Right lung (tissue), 10 donors: ENCODE measurements at places on chromosomes 12 and 14. TPM values are rescaled to one million over a fixed set of nuclear protein-coding genes. Genes with fewer than 3 reads are reported as not detected.

The MUCL1 gene
- polyA plus RNA-seq = not detected

The PPFIA2 gene
- polyA plus RNA-seq = 3.3 TPM

The B4GALNT1 gene
- polyA plus RNA-seq = 1.6 TPM

The CCDC184 gene
- 0.33 TPM for polyA plus RNA-seq

The CEBPE gene
- 0.18 TPM for polyA plus RNA-seq

The KRT72 gene
- 0.09 TPM for polyA plus RNA-seq

The RND1 gene
- polyA plus RNA-seq = 1.6 TPM

The SYNDIG1L gene
- 0.56 TPM for polyA plus RNA-seq

The EIF2S3B gene
- 3.8 TPM for polyA plus RNA-seq

The L2HGDH gene
- 5.8 TPM for polyA plus RNA-seq

The RFX4 gene
- polyA plus RNA-seq = not detected

The INHBC gene
- 0.29 TPM for polyA plus RNA-seq

- no peak for DNase-seq
Measured at GRCh38 chr14:75972801-75973421, 8.9 kb downstream of the TGFB3 start.

DNA sequence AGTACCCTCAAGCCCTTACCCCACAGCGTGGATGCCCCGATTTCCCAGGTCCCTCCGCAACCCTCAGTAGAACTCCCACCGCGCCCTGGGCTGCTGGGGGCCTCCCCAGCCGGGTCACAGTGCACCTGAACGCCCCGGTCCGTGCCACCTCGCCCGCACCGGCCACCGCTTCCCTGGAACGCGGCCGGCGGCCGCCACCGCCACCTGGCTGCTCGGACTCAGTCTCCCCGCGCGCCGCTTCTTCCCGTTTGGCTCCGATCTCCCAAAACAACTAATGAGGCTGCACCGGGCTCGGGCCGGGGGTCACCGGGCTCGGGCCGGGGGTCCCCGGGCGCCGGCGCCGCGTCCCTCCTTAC is 1.0 kb downstream of the ITPK1 start:
- DNase-seq = no peak

GRCh38 chr14:23396126-23396525 is 11.9 kb downstream of the MYH6 start:
- DNase-seq = no peak

- DNase-seq = no peak
Measured at GRCh38 chr12:99413751-99414150, 233.8 kb upstream of the GARIN6 start.

DNA sequence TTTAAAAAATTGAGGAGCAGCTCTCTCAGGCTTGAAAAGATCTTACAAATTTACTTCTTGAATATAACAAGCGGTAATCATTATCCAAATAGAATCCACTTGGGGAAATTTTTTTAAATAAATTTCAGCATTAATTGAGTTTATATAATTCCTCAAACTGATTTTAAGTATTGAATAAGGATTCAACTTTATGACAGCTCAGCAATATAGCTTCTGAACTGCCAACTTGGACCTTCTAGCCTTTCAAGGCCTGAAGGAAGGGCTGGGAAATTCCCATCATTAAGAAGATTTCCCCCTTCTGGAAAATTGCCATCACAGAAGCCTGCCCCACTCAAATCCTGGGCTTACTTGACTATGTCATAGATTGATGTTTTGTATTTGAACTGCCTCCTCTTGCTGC is 57.5 kb upstream of the GARIN2 start:
- DNase-seq = no peak

DNA sequence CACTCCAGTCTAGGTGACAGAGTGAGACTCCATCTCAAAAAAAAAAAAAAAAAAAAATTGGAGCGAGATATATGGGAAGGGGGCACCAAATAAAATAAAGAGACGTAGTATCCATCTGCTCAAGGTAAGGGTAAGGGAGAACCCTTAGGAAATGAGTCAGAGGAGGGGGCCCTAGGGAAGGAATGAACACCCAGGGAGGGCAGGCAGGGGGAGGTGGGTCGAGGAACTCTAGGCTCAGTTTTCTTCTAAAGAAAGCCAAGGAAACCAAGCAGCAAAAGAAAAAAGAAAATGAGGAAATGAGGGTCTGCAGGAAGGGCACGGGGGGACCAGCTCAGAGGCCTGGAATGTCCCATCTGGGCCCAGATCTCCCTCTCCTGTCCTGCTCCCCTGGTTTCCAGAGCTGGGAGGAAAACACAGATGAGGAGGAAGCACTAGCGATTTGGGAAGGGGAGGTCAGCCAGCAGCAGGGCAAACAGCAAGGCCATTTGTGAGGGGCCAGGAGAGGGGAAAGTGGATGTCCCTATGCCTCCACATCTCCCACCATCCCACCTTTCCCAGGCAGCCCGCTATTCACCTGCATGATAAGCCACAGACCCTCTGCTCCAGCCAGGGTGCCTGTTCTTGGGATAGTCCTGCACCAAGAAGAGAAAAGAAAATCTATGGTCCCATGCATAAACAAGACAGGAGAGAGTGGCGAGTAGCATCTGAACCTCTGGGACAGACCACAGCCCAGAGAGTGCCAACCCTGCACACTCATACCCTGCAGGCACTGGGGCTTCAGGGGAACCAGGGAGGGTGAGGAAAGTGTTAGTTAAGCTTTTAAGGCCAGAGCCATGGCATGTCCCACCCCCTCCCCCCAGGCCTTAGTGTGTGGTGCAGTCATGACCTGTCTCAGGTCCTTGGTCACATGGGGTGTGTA is 11.9 kb downstream of the SPRYD3 start:
- no peak for DNase-seq

DNA sequence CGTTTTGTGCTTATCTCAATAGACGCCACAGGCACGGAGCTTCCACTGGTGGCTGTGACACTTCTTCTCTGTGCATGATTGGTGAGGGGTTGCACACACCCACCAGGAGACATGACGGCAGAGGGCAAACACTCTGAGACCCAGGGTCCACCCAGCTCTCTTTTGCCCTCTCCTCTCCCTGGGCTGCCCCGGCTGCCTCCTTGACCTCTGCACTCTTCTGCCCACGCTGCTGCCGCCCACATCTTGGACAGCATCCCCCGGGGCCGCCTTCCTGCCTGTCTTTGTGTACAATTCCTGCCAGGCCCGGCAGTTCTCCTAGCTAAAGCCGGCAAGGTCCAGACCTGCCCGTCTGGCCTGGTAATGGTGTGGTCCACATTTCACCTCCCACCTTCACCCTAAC is 44.7 kb downstream of the DPF3 start:
- DNase-seq = no peak

- DNase-seq = no peak
Measured at GRCh38 chr12:125245581-125246557, 180.6 kb downstream of the AACS start.

GRCh38 chr12:16148938-16149337 is 128.5 kb downstream of the SLC15A5 start:
- no peak for DNase-seq

- DNase-seq = no peak
Measured at GRCh38 chr12:111578276-111578970, 20.7 kb downstream of the ATXN2 start.

DNA sequence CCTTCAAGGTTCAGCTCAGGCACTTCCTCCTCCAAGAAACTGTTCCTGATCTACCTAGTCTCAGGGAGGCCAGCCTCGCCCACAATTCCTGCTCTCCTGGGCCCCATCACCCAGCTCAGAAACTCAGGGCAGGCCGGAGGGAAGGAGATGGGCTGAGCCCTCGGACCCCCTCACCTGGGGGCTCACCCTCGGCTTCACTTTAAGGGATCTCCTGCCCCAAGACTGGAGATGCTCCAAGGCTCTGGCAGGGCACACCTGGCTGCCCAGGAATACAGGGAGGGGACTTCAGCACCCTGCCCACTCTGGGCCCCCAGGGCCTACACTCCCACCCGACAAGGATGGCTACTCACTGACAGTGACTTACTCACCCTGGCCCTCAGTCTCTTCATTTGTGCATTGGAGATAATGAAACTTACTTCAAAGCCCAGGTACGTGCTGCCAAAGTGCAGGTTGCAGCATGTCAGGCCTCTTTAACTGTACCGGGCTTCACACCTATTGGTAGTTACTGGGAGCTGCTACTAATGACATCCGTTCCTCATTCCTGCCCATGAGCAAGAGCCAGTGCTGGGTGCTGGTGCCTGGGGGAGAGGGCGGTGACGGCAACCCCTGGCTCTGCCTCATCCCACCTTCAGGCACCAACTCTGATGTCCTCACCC is 21.0 kb upstream of the PPP1R13B start:
- no peak for DNase-seq

DNA sequence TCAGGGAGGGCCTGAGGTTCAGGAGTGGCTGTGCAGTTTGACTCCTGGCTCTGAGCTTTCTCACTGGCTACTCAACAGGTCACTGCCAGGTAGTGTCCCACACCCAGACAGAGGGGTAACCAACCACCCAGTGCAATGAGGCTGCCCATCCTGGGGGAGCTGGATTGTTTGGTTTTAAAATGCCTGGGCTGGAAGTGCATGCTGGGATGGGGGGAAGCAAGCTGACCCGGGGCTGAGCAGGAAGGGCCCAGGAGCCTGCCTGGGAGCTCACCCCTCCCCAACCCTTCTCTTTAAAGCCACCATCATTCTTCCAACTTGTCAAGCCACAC is 12.6 kb upstream of the ABHD12B start:
- no peak for DNase-seq

DNA sequence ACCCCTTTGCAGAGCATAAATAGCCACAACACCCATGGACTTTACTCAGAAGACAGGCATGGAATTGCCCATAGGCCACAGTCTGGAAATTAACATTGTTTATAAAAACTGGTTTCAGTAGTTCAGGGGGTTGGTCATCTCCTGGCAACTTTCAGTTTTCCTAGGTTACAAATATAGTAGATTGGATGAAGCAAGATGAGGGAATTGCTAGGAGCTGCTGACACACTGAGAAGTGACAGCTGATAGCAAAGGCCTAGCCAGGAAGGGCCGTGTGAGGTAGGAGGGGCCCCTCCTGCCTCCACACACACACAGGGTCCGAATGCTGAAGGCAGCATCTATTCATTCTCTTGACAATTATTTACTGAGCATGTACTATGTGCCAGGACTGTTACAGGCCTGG is 8.3 kb downstream of the GALNT16 start:
- no peak for DNase-seq

- no peak for DNase-seq
Measured at GRCh38 chr14:22465201-22465840, 123.7 kb downstream of the DAD1 start.

DNA sequence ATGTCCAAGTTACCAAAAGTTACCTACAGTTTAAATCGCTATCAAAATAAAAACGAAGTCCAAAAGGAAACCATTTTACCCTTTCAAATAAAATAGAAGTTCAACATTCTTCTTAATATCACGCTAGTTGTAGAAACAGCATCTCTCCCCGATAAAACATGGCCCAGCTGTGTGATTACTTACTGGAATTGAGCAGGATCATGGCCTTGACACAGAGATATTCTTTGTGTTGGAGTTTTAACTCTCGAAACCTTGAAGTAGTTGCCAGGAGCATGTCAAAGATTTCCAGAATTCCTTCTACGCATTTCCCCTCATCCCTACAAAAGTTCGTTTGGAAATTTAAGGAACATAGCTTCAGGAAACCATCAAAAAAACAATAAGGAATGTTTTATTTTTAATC is 44.8 kb downstream of the ESR2 start:
- DNase-seq = peak; percentile 18

GRCh38 chr12:77925536-77926108 is 94.9 kb downstream of the NAV3 start:
- peak; percentile 67 for DNase-seq

DNA sequence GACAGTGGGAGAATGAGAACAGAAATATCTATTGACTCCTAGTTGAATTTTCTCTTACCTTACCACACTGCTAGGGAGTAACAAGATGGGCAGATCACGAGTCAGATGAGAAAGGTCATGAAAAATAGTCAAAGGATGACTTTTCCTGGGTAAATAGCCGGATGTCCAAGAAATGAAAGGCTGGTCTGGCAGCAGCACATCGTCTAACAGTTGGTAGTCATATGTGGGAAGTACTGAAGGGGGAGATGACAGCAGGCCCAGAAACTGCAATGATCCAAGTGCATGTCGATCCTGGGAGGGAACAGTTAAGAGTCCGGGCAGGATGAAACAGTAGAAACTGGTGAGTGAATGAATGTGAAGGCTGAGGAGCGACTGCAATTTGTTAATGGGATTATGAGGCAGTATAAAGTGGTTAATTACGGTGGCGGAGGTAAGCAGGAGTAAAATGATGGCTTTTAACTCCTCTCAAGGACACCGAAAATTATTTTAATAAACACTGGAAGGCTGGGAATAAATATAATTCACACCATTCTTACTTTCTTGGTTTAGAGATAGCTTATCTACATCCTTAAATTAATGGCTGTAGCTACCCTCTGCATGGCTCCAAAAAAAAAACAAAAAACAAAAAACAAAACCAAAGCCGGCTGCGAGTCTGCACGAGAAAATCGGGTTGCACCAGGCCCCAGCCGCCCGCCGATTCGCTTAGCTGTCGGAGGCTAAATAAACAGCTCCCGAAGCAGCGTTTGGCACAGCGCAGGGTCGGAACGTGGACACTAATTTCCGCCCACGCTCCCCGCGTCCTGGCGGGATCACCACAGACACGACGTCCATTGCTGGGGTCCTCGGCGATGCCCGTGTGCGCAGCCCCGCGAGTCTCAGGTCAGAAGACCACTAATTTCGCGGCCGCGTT is 1.0 kb upstream of the ERC1 start:
- peak; percentile 28 for DNase-seq

GRCh38 chr12:104598342-104599271 is 141.9 kb downstream of the CHST11 start:
- no peak for DNase-seq

DNA sequence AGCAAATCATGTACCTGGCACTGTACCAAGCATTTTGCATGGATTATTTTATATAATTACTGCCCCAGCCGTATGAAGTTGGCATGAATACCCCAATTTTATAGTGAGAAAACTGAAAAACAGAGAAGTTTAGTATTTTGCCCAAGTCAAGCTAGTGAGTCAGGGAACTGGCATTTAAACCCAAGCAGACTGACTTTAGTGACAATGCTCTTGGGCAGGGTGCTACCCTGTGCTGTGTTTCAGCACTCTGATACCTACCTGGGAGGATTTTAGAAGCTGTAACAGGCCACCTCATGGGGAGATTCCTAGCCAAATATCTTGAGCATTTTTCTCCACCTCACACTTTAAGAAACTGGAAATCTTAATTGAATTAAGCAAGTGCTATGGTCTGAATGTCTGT is 98.1 kb upstream of the MAX start:
- no peak for DNase-seq

- no peak for DNase-seq
Measured at GRCh38 chr14:68491793-68492192, 301.1 kb downstream of the ZFP36L1 start.

- DNase-seq = no peak
Measured at GRCh38 chr12:55818140-55818728, 393 bp downstream of the ORMDL2 start.
